ENCODE measurements at places on chromosomes 13 and 19.

DNA sequence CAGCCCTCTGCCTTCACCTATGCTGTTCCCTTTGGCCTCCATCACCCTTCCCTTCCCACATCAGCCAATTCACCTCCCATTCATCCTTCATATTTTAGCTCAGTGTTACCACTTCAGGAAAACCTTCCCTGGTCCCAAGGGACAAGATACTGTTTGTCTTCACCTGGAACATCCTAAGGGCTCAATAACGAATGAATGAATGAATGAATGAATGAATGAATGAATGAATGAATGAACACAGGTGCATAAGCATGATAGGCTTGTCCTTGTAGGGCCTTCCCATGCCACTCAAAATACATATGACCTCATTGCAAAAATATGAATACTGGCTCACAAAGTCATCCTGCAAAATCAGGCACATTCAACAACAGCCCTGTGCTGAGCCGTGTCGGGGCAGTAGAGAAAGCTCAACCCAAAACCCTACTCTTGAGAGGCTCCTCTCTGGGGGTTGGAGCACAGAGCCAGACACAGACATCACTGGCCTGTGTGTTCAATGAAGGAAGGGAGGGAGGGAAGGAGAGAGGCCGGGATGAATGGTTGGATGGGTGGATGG, 33.7 kb upstream of the TPM4 start:
- peak; percentile 26 for DNase-seq

DNA sequence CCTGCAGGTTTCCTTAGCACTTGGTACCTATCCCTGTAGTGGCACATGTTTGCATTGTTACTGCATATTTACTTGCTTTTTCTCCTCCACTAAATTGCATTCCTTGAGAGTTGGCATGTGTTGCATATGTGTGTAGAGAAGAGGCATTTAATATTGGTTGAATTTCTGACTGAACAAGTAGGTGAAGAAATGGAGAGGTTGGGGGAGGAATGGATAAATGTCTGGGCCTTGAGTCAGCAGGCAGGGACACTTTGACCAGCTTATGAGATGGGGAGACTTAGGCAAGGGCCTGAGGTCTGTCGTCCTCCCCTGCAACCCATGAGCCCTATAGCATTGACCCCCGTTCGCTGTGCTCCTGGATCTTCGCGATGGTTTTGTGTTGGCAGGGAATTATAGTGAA, 2.0 kb upstream of the GPR18 start:
- peak; percentile 22 for DNase-seq

DNA sequence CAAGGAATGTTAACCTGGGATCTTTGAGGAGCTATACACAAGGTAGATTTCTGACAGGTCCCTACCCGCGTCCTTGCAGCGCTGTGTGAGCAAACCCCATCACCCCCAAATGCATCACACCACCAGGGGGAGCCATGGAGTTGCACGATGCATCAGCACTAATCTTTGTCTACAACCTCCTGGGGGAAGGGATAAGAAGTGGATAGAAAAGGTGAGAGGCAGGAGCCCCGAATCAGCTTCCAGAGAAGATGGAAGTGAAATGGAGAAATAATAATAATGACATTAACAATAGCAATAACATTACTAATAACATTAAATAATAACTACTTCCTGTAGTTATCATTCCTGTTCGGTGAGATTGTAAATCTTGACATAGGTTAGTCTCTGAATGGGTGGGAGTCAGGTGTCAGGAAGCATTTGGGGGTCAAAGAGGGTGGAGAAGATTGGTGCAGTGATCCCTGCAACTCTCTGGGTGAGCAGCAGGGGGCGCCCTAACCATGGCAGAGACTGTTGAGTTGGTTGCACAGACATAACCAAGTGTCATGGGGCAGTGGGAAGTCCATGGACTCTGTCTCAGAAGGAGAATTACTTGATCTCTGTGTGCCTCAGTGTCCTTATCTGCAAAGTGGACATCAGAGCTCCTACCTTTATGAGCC, 16.5 kb downstream of the SIGLEC7 start:
- peak; percentile 34 for DNase-seq

- DNase-seq = peak; percentile 35
Observed at GRCh38 chr13:72643311-72643989, 84.0 kb downstream of the MZT1 start.

DNA sequence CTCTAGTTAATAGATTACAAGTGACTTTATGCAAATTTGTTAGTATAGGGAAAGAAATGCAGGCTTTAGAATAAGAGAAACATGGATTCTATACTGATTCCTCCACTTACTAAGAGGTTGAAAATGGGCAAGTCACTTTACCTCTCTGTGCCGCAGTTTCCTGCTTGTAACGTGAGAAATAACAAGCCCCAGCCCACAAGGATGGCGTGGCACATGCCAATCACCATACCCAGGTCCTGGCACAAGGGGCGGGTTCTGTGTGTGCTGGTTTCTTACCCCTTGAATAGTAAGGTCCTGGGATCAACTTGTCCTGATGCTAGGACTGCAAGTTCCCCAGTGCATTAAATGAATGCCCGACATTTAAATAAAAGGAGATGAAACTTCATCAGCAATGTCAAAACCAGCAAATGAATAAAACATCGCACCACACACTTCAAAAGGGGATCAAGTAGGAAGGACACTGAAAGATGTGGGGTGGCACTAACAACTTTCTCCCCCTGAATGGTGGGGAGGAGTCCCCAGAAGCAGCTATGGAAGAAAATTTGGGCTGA, 7.9 kb upstream of the SIGLEC9 start:
- no peak for DNase-seq

- DNase-seq = no peak
Observed at GRCh38 chr13:98273067-98273823, 96.2 kb upstream of the RNF113B start.

GRCh38 chr13:50552424-50552966, 291.0 kb downstream of the DLEU7 start:
- no peak for DNase-seq

DNA sequence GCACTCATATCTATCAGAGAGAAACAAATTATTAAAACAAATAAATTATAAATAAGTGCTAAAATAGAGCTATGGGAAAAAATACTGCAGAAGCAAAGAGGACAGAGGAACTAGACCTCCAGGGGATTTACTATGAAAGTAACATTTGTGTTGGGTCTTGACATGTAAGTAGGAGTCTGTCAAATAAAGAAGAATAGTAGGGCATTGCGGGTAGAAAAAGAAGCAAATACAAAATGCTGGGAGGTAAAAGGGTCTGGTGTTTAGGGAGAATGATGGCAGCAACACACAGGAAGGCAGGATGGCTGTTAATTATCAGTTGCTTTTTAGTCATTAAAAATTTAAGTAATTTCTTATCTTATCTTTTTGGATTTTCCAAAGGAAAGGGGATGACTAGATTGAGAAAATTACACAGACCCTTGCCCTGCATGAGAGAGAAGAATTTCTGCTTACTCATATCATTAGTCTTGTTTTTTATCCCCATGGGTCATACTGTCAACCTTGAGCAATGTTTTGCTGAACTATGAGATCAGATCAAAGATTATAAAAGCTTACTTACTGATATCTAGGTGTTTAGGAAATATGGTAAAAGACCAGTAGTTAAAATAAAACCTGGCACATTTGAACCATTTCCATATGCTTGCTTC, 472.7 kb downstream of the DIAPH3 start:
- DNase-seq = no peak

- DNase-seq = no peak
Observed at GRCh38 chr19:49639401-49640112, 386 bp downstream of the RRAS start.

- DNase-seq = no peak
Observed at GRCh38 chr19:18377026-18377425, 8.9 kb upstream of the GDF15 start.

GRCh38 chr19:17394891-17395415, 957 bp upstream of the CCDC194 start:
- DNase-seq = peak; percentile 75

DNA sequence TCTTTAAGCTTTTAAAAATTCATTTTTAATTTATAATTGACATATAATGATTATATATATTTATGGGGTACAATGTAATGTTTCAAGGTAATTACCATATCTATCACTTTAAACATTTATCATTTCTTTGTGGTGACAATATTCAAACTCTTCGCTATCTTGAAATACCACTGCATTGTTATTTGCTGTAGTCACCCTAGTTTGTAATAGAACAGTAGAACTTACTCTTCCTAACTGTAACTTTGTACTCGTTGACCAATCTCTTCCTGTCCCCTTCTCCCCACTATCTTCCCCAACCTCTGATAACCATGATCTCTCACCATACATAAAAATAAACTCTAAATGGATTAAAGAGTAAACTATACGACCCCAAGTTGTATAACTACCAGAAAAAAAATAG, 20.4 kb downstream of the COG6 start:
- no peak for DNase-seq

GRCh38 chr13:113972451-113973217, 1.2 kb downstream of the C13orf46 start:
- no peak for DNase-seq

- peak; percentile 55 for DNase-seq
Observed at GRCh38 chr19:16185768-16186123, 536 bp downstream of the FAM32A start.

DNA sequence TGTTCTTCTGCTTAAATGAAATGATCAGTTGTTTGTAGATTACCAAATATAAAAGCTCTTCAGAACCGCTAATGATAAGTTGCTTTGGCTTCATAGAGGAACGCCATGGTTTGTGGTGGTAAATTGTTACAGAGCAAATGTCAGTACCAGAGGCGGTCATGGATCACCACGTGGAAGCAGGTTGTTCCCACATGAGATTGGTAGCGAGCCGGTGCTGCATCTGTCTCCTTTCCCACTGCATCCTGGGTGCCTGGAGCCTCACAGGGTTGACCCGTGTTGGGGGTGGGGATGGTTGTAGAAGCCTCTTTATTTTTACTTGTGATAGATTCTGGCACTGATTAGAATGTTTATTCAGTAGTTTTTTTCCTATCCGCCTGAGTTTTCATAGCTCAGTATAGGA, 14.7 kb downstream of the GARRE1 start:
- no peak for DNase-seq

DNA sequence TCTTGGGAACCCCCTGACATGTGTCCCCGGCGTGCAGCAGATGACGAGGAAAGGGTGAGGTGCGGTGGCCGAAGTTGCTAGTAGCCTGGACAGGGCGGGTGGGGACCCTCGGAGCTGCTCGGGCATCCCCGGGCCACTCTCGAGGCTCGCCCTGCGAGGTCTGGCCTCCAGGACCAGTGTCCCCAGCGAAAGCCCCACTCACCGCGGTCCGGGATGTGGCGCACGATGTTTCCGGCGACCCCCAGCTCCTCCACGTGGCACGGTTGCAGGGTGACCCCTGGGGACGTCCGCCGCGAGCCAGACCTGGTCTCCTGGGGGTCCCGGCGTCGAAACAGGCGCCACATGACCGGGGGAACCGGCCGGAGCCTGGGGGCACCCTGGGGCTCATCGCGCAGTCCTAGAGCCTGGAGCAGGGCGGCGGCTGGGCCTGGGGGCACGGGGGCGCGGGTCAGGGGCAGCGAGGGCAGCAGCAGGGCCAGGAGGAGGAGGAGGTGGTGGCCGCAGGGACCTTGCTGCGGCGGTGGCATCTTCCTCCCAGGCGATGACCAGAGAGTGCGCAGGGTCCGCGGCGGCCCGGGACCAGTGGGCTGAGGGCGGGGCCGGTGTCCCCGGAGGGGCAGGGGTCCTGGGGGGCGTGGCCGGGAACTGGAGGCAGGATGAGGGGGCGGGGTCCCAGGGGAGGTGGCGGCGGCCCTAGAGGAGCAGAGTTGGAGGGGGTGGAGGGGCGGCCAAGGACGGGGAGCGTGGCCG, 26.0 kb downstream of the CERS1 start:
- no peak for DNase-seq

DNA sequence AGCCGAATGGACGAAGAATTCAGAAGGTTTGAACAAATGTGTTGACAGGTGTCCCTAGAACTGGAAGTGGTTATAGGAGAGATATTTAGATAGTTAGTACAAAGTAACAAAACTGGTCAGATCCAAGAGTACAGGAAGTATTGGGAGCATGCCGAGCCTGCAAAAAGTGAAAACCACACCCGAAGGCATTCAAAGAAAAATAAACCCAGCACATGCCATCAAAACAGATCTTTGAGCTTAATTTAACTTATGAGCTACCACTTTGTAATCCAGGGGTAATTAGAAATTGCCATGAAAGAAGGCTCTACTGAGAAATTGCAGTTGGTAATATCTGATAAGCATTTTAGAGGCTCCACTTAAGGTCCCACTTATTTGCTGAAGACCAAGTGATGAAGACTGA, 214.2 kb downstream of the DNAJC15 start:
- DNase-seq = no peak

DNA sequence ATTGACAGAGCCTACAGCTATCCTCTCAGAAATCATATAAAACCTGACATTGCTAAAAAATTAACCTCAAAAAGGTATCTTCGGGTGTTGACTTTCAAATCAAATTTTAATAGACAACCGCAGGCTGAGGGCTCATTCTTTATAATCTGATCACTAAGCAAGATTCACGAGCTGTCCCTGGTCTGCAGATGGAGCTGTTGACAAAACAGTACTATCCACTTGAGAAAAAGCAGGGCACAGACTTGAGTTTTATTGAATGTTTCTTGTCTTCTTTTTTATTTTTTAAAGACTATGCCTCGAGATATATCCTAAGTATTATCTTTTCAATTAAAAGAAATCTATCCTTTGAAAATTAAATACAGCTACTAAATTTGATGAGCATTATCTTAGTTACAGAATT, 540.5 kb downstream of the PCDH9 start:
- no peak for DNase-seq

- DNase-seq = no peak
Observed at GRCh38 chr19:6278740-6279619, 795 bp downstream of the MLLT1 start.

- no peak for DNase-seq
Observed at GRCh38 chr19:33205531-33206260, 11.6 kb downstream of the LRP3 start.

GRCh38 chr13:111339366-111340143, 19.1 kb downstream of the TEX29 start:
- DNase-seq = peak; percentile 3

DNA sequence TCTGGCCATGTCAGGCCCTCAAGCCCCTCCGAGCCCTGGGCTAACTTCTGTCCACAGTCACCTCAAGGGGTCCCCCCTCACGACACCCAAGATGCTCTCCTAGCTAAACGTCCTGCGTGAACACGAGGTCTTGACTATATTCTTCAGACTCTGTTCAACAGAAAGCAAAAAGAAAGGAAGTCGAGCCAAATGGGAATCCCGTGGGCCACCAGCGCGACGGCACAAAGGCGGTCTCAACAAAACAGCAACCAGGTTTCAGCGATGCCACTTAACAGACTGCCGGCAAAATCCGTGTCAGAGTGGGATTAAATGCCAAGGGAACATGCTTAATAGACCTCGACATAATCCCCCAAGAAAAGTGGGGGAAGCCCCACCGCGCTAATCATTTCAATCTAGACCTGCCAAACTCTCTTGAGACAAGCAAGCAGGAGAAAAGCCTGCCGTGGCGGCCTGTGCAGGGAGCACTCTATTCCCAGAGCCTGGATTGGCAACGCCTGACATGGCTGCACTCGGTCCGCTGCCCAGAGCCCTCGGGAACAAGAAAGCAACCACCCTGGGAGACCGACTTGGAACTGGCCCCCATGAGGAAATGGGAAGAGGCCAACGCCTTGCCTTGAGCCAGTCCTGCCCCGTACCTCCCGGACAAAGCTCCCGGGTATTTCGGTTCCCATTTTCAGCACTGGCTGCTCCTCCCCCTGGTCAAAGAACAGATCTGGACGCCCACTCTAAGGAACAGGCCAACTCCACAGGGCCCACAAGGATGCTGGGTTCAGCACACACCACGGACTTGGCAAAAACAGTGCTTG, 16.0 kb downstream of the ZC3H4 start:
- DNase-seq = no peak

GRCh38 chr13:84566780-84567179, 684.5 kb upstream of the SLITRK1 start:
- no peak for DNase-seq
